ENCODE measurements at places on chromosomes 2 and 18. TPM values are rescaled to one million over a fixed set of nuclear protein-coding genes. Genes with fewer than 3 reads are reported as not detected.

Gene UGT1A10
- polyA plus RNA-seq = 0.03 TPM

Gene MTLN
- polyA plus RNA-seq = 139 TPM

Gene MOGAT1
- 0.18 TPM for polyA plus RNA-seq

Gene GNLY
- 13.6 TPM for polyA plus RNA-seq

Gene COBLL1
- polyA plus RNA-seq = 23.6 TPM

Gene ALPI
- polyA plus RNA-seq = not detected

Gene IL1B
- 6.5 TPM for polyA plus RNA-seq

Gene CXCR1
- polyA plus RNA-seq = 49.0 TPM

Gene VWA3B
- polyA plus RNA-seq = 4.6 TPM

Gene GPN1
- polyA plus RNA-seq = 29.7 TPM

Gene ASB18
- polyA plus RNA-seq = not detected

Gene COL4A3
- 3.5 TPM for polyA plus RNA-seq

Gene LOXL3
- 2.9 TPM for polyA plus RNA-seq

Gene LRRTM4
- 0.08 TPM for polyA plus RNA-seq

Gene RNF144A
- polyA plus RNA-seq = 3.2 TPM

Gene MSTN
- 0.37 TPM for polyA plus RNA-seq

Gene CYP26B1
- polyA plus RNA-seq = 1.1 TPM

Gene GCG
- 0.14 TPM for polyA plus RNA-seq

- DNase-seq = no peak
These were observed 136.2 kb downstream of the WDSUB1 start for GRCh38 chr2:159150280-159150746.

DNA sequence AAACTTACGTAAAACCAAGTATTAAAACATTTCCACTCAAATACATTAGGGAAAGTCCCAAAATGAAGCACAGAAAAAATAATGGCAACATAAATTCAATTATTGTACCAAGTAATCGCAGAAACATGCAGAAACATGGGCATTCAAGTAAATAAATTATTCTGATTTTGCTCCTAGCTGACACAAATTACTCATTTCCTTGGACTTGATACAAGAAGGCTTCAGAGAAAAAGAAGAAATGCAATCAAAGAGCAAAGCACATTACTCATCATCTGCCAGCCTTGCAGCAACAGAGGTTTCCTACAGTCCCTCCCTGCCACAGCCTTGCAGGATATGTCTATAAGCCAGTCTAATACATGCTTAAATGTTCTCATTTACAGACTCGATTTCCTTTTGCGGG lies 439.8 kb upstream of the LYPD1 start:
- no peak for DNase-seq

- no peak for DNase-seq
These were observed 67.7 kb downstream of the RDH14 start for GRCh38 chr2:18492721-18493120.

GRCh38 chr2:74029714-74030397 lies 45.1 kb downstream of the TET3 start:
- no peak for DNase-seq

- DNase-seq = no peak
These were observed 126.5 kb downstream of the ZNF407 start for GRCh38 chr18:74724186-74724585.

DNA sequence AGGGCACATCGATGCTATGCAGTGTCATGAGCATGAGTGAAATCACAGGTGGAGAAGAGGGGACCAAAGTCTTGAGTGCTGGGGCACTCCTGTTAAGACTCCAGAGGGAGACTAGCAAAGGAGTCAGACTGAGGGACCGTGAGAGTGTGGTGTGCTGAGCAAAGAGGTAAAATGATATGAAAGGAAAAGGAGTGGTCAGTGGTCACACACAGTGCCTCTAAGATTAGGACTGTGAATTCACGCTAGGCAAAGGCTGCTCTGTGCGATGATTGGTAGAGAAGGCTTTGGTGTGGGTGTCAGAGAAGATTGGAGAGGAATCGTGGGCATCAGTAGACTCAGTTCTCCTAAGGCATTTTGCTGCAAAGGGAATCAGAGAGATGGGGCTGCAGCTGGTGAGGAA lies 12.8 kb downstream of the SOCS6 start:
- DNase-seq = no peak

- DNase-seq = no peak
These were observed 418.8 kb downstream of the NRXN1 start for GRCh38 chr2:50613161-50613560.

DNA sequence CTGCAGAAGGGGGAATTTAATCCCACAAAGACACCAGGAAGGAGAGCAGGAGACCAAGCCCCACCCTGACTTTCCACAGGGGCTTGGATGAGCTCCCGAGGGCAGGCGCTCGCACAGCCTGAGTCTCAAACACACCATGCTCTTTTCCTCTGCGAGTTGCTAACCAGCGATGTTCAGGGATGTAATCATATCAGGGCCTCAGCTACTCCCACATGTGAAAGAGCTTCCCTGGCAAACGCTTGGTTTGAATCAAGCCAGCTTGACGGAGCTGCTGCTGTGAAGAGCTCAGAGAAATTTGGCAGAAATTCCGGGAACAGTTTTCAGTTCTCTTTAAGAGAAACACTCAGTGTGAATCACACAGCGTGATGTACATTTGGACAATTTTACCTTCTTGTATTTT lies 385.8 kb downstream of the GALR1 start:
- DNase-seq = peak; percentile 13

GRCh38 chr2:10372203-10372861 lies 69.6 kb downstream of the HPCAL1 start:
- no peak for DNase-seq

- DNase-seq = no peak
These were observed 275.0 kb downstream of the MREG start for GRCh38 chr2:215738351-215738750.

- DNase-seq = no peak
These were observed 91.6 kb downstream of the ACKR3 start for GRCh38 chr2:236661061-236661761.

DNA sequence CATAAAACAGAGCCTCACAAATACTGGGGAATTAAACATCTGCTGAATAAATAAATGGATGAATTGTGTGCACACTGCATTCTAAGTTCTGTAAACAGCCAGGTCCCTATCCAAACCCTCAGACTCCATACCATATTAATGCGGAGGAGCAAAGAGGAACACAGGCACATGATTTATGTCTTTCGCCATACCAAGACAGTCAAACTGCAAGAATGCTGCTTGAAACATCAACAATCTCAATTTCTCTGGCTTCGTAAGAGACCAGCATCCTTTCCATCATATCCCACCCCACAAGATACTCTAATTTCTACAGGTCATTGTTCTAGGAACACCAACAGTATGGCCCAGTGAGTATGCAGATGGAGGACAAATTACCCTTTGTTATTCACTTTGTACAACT lies 15.0 kb downstream of the KANSL3 start:
- no peak for DNase-seq

GRCh38 chr2:165435611-165436010 lies 33.9 kb upstream of the CSRNP3 start:
- no peak for DNase-seq

- no peak for DNase-seq
These were observed 6.4 kb upstream of the ODC1 start for GRCh38 chr2:10454505-10454904.

DNA sequence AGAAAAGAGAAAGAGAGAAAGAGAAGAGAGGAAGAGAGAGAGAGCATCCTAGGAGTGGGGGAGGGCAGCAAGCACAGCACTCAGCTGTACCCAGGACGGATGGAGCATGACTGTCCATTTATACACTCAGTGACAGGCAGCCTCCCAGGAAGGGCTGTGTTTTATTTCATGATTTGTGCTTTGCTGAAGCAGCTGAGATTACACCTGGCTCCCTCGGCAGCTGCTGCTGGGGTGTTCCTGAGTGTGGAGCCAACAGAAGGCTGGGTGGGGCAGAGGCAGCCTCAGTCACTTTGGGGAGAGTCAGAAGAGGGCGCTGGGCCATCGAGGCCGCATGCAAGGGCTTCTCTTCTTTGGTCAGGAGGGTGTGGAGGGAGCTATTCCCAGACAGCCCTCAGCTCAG lies 47.8 kb upstream of the TEX51 start:
- DNase-seq = no peak

GRCh38 chr18:51953521-51953920 lies 386.5 kb upstream of the DCC start:
- DNase-seq = no peak

DNA sequence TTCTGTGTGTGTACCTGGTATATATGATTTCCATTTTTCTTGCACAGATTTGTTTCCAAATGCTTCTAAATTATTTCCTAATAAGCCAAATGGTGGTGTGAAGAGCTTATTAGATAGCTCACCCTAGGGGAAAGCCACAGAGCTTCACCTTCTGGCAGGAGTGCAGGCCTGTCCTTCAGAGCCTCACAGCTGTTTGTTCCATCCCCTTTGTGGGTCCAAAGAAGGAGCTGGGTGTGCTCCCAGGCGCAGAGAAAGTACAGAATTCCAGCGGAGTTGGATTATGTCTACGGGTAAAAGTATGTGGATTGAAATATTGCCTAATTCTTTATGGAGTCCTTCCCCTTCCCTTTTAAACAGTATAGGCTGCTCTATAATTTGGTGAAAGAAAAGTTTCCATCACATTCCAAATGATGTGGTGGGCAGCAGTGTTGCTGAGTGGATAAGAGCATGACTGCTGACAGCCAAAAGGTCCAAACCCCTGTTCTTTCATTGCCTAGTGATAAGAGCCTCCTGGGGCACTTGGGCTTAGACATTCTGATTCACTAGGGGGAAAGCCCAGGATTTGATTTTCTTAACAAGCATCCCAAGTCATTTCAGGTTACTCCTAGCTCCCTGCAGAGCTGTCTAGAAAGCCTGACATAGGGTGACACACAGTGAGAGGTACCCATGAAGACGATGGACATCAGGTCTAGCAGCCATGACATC lies 86.6 kb downstream of the WDSUB1 start:
- DNase-seq = no peak

- DNase-seq = peak; percentile 21
These were observed 6.7 kb downstream of the DLX1 start for GRCh38 chr2:172091761-172092566.

- DNase-seq = no peak
These were observed 43.0 kb downstream of the FBXO48 start for GRCh38 chr2:68423966-68424650.

DNA sequence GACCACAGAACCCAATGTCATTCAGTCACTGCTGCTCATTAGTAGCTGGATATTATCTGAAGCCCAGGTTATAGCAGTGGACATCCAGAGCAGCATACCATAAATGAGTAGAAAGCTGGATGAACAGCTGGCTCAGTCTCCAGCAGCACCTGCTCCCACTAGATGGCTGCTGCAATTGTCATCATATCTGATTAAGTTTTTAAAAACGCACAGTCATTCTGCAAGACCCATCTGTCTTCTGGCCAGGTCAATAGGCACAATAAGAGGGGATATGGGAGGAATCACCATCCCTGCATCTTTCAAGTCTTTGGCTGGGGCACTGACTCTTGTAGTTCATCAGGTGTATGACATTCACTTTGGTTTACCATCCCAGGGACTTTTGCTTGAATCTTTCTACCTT lies 55.1 kb upstream of the XDH start:
- DNase-seq = no peak

DNA sequence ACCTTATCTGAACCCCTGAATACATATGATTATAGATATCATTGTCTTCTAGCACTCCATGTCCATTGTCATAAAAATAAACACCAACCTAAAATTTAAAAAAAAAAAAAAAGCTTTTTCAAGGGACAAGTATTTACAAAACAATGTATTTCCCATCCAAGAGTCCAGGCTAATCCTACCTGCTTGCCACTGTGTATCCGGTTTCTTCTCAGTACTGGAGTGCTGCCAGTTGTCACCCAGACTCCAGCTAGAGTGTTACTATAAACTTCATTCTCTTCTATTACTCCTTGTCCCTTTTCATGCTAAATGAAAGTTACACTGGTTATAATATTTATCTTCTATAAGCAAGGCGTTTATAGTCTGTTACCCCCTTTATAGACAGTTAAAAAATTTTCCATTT lies 35.8 kb downstream of the MSH6 start:
- DNase-seq = no peak

GRCh38 chr2:127405255-127405610 lies 13.0 kb upstream of the PROC start:
- no peak for DNase-seq

DNA sequence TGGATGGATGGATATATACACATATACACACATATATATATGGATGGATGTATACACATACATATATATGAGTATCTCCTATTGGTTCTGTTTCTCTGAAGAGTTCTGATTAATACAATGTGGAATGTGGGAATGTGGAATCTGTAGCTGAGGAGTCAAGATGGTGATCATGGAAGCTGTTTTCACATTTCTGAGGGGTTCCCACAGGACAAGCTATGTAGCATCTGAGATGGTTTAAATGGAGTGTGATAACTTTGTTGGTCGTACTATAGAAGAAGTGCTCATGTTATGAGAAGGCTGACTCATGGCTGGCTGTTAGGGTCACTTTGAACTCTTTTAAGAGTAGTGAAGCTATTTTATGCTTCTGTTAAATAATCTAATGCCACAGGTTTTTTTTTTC lies 279.7 kb downstream of the MEIS1 start:
- DNase-seq = no peak

GRCh38 chr2:21452678-21453077 lies 328.9 kb downstream of the TDRD15 start:
- no peak for DNase-seq

- DNase-seq = no peak
These were observed 33.0 kb downstream of the LANCL1 start for GRCh38 chr2:210443527-210443926.

DNA sequence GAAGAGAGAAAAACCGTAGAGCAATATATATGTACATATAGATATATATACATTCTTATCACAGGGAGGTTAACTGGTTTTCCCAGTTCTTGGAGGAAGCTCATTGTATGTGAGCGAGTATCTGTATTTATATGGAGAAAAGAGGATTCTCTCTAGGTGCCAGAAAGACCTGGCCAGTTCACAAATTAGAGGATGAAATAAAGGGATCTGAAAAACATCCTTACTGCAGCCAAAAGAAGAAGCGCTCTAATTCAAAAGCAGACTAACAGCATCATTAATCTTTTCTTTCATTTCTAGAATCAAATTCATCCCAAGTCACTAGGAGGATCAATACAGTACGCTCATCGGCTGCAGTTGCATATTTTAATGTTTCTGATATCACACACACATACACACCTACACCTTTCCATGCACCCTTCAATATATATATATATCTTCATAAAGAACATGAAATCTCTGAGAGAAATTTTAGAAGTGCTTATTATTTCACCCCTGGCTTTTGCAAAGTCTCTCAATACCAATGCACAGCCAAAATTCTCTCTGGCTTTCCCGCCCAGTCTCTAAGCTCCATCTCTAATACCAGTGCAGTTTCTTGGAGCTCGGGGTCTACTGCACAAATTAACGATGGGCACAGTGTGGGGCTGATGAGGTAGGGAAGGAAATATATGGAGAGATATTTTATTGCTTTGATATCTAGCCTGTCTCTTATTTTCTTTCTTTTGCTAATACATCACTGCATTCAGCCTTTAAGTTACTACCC lies 731 bp downstream of the NRXN1 start:
- no peak for DNase-seq

All from lung (tissue), 17 donors.